ENCODE measurements at places on chromosomes 2 and 18. TPM values are rescaled to one million over a fixed set of nuclear protein-coding genes. Genes with fewer than 3 reads are reported as not detected.

DNA sequence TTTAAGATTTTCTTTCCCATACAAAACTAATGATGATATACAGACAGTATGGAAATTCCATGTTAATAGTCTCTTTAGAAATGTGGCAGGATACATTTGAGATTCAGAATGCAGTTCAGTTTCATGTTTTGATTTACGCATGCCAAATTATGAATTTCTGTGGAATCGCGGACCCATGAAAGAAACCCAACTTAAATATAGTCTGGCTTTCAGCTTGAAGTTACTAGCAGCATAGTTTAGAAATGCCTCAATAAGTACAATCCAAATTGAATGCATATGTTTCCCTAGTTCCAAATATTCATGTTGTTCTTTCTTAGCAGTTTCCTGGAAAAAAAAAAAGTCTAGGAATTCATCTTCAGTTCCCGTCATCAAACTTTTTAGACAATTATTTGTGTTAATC is 164.1 kb upstream of the RASGRP3 start:
- no peak for DNase-seq

- DNase-seq, result no peak
Measured at GRCh38 chr18:23694637-23695430, 5.6 kb downstream of the LAMA3 start.

The RAB27B gene
- total RNA-seq, result 2.0 TPM

The CIB4 gene
- not detected for total RNA-seq

The KRTCAP3 gene
- total RNA-seq, result 6.6 TPM

The SERPINB3 gene
- not detected for total RNA-seq

The IL1RL1 gene
- total RNA-seq, result 0.21 TPM
